H1 (cell line): ENCODE measurements at places on chromosomes 6 and 20. TPM values are rescaled to one million over a fixed set of nuclear protein-coding genes. Genes with fewer than 3 reads are reported as not detected.

The FNDC1 gene
- polyA plus RNA-seq, result 0.06 and 0.14 TPM in 2 replicates

The MAS1 gene
- 0.02 TPM in 1 of 2 replicates, not detected in the other for polyA plus RNA-seq

The TSBP1 gene
- not detected in 2 replicates for polyA plus RNA-seq

The CRISP2 gene
- polyA plus RNA-seq, result 0.06 and 0.13 TPM in 2 replicates

The PRDM13 gene
- polyA plus RNA-seq, result 0.05 and 0.06 TPM in 2 replicates

The MYB gene
- polyA plus RNA-seq, result 4.0 TPM in 2 replicates

DNA sequence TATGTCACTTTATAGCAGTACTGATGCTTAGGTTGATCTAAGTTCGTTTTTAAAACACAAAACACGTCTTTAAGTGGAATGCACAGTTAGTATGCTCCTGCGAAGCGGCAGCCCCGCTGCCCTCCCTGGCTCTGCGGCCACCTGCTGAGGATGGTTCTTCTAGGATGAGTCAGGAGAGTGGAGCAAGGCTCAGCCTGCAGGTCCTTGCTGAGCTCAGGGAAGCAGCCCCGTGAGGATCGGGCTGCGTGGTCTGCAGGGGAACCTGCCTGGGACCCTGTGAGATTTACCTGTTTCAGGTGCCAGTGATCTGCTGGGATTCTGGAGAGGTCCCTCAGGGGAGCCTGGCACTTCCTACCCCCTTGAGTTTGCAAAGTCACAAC lies 57.5 kb downstream of the SYNJ2 start:
- DNase-seq, result no peak

DNA sequence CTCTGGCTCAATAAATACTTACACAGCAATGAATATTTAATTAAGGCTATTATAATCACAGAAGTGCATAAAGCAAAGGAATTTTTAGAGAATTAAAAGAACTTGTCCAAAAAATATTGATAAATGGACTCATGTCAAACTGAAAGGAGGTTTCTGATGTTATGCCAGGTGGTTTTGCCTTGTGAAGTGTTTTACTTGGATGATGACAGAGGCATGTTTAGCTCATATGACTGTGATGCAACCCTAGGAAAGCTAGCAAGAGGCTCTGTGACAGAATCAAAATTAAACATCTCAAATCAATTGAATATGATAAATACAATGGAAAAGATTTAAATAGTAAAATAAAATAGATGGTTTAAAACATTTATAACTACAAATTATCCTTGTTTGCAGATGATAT lies 137.3 kb downstream of the TMEM200A start:
- DNase-seq, result no peak

- DNase-seq, result no peak
Observed at GRCh38 chr6:95687839-95688238, 110.5 kb downstream of the MANEA start.

DNA sequence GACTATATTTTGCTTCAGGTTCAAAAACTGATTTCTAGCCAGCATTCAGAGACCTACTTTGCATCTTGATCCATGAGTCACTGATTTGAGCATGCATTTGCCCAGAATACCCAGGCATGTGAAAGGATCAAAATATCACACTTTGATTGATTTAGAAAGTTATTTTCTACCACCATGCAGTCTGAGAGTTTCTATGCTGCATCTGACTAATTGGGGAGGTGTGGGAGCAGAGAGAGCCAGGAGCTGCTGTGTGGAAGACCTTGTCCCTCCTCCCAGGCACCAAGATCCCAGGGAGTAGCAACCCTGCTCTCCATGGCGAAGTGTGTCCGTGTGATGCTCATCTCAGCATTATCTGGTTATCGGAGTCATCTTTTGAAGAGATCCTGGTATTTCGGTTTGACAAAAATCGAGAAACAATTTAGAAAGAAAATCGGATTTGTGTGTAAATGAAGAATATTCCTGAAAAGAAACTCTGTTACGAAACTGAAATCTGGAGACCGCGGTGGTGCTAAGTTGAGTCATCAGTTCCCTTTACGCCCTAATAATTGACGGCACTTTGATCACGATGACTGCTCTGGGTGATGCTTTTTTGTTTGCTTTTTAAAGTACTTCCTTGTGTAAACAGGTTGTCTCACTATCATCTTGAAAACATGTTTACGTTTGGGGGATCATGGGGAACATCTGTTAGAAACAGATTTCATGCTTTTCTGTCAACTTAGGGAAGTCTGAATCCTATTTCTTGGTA lies 193.4 kb downstream of the BACH2 start:
- no peak for DNase-seq

DNA sequence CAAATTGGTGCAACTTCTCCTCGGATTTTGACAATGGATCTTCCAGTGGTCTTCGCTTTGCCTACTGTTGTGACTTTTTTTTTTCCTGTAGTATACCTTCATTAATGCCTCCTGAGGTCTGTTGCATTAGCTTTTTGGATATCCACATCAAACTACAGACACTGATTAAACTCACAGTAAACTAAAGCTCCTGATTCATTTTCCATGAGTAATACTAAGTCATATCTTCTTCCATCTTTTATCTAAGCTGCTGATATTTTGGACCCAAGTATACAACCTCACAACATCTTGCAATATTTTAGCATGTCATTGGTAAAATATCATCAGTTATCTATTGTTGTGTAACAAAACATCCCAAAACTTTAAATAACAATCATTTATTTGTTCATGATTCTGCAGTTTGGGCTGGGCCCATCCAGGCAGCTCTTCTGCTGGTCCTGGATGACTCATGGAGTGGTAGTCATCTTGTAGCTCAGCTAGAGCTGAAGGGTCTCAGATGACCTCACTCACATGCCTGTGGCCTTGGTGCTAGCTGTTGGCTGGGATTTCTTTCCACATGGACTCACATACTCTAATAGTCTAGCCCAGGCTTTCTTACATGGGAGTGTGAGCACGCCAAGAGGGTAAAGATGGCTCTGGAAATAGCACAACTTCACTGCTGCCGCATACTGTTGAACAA lies 78.3 kb upstream of the SRSF6 start:
- no peak for DNase-seq

DNA sequence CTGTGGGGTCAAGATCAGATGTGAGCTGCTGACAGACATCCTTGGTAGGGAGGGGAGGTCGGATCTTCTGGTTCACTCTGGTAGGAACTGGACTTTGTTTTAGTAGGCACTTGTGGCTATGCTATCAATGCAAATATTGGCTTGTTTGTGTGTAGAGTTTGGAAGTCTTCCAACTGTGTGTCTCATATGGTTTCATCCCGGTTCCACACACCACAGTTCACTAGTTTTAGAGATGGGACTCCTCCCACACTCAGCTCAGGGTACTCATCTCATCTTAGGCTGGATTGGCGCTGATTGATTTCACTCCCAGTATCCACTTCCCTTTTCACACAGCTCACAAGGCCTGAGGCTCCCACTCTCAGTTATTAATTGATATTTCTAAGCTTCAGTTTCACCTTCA lies 161.3 kb downstream of the THBS2 start:
- DNase-seq, result no peak

DNA sequence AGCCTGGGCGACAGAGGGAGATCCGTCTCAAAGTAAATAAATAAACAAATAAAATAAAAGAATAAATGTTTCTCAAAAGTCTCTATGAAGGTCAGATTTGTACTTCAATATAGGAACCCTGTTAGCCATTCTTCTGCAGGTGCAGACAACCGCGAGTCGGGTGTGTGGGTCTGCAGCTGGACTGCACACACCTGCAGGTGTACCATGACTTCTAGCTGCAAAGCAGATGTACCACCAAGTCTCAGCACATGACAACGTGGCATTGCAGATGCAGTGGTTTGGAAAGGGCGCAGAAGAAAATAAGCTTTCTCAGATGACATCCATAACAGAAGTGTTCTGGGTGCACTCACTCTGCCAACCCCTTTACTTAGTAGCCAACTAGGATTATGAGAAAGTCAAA lies 239.7 kb downstream of the ATXN1 start:
- no peak for DNase-seq

GRCh38 chr6:72032086-72032485 lies 145.7 kb downstream of the RIMS1 start:
- no peak for DNase-seq

DNA sequence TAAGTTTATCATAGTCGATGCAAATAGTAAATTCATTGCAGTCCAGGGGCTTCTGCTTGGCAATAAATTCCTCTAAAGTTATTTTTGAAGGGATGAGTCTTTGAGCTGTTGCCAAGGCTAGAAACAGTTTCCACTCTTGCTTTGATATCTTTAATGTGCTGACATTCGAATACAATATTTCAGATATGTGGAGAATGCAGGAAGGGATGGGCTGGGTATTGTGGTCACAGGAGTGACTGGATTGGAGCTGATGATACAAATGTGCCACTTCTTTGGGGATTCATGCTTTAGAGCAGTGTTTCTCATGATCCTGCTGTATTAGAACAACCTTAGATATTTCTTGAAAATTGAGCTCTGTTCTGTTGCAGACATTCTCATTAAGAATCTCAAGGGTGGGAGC lies 139.0 kb downstream of the PRDM13 start:
- no peak for DNase-seq

DNA sequence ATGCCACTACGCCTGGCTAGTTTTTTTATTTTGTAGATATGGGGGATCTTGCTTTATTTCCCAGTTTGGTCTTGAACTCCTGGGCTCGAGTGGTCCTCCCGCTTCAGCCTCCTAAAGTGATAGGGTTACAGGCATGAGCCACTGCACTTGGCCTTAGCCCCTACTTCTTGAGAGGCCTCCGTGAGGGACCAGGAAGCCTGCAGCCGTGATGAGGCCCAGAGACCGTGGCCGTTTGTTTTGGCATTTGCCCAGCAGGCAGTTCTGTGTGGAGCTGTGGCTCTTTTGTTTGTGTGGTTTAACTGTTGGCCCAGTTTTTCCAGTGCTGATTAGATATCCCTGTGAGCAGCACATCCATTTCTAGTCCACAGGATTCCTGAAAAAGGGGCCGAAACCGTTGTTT lies 39.8 kb downstream of the SRSF3 start:
- no peak for DNase-seq

- no peak for DNase-seq
Observed at GRCh38 chr6:37826188-37826587, 6.7 kb downstream of the ZFAND3 start.

GRCh38 chr20:45781391-45781931 lies 10.2 kb downstream of the WFDC3 start:
- DNase-seq, result no peak

- no peak for DNase-seq
Observed at GRCh38 chr20:52493171-52493721, 301.7 kb upstream of the ZFP64 start.

DNA sequence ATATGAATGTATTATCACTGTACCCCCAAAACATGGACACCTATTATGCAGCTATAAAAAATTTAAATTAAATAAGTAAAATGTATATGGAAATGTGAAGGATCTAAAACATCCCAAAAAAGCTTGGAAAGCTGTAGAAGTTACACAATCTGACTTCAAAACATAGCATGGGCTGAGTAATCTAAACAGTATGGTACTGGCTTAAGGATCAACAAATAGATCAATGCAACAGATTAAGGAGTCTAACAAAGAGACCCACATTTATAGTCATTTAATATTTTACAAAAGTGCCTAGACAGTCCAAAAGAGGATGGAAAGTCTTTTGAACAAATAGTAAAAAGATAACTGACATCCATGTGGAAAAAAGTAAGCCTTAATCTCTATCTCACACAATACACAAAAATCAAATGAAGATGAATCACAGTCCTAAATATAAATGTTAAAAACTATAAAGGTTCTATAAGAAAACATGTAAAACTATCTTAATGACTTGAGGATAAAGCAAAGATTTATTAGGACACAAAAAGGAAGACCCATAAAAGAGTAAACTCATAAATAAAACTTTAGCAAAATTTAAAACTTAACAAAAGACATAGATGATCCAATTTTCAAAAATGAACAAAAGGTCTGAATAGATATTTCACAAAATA lies 46.8 kb downstream of the RANBP9 start:
- DNase-seq, result no peak

DNA sequence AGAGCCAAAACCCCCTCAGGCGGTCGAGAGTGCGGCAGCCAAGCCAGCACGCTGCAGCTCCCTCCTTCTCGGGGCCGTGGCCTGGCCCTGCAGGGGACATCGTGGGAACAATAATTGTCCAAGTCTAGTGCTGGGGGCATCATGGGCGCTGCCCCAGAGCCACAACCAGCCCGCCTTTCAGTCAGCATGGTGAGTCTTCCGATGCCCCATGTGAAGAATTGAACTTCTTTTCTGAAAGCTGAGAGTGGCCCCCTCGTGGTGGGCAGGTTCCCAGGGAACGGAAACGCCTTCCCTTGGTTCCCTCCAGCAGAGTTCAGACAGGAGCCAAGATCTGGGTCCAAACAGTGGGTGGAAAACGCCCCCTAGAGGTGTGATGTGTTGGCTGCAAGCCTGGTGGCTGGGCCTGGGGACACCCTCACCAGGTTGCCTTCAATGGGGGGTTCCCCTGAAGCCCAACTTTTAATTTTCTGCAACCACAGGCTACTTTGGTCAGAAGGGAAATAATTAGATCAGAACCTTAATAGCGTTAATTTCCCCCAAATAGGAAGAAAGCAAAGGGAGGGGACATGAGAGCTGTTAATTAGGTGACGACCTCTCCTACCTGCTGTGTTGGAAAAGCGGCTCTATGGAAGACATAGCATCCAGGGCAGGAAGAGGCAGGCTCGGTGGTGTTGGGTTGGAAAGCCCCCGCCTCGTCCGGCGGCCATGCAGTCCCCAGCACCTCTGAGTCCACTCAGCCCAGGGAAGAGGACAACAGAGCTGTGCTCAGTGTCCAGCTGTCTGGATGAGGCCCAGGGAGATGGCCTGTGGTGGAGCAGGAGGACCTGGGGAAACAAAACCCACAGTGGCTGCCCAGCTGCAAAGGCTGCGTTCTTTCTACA lies 4.7 kb upstream of the MRGBP start:
- peak; percentile 71 for DNase-seq

DNA sequence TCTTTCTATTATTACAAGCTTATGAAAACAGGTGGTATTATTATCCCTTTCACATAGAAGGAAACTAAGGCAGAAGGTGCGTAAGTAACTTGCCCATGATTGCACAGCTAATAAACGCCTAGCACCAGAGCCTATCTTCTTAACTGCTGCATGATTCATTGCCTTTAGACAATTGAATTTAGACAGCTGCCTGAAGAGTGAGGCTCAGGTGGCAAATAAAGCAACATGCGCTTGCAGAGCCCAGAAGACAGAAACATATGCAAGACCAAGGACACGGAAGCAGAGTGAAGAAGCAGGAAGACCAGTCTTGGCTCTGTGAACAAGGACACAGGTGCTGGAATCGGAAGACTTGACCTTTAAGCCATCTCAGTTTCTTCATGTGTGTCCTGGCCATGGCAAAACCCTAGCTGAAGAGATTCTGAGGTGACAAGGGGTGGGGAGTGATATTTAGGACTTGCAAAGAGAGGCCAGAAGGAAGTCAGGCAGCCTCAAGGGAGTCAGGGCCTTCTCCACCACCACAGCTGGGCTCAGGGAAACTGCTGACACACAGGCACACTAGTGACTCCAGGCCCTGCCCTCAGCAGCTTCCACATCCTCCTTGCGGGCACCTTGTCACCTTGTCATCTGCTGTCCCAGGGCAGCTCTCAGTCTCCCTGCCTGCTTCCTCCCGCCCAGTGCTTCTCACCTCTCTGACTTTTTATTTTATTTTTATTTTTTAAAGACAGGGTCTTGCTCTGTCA lies 91.7 kb upstream of the SLC22A16 start:
- no peak for DNase-seq

DNA sequence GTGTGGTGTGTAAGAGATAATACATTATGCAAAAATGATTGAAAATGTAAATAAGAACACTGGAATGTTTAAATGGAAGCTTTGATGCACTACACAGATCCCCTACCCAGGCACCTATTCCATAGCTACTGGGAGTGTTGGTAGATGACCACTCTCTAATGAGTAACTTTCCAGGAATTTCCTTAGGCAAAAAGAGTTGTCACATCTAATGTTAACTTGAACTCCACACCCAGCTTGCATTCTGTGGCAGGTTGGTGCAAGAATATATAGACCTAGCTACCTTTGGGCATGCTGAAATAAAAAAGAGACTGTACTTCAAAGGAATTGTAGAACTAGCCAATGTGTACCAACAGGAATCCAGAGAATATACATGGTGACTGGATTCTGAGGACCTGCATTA lies 1254.2 kb upstream of the EYS start:
- DNase-seq, result no peak
